ENCODE measurements at places on chromosomes 7 and 10.

- DNase-seq: no peak
Measured at GRCh38 chr10:43160921-43161255, 22.6 kb downstream of the CSGALNACT2 start.

GRCh38 chr7:41156268-41156667 lies 546.6 kb downstream of the INHBA start:
- DNase-seq: no peak

GRCh38 chr10:104247513-104248146 lies 7.1 kb upstream of the GSTO1 start:
- no peak for DNase-seq

GRCh38 chr7:120441850-120442249 lies 168.9 kb downstream of the KCND2 start:
- DNase-seq: no peak

DNA sequence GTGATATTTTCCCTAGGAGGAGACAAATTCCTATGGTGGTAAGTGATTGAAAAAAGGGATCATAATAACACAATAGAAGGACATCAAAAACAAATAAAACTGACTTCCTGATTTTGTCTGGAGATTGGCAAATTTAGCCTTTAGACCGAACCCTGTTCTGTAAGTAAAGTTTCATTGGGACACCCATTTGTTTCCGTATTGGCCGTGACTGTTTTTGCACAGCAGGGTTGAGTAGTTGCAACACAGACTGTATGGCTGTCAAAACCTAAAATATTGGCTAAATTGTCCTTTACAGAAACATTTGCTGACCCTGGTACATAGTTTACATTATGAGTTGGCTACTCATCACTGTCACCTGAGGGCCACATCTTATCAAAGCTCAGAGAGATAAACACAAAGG lies 168.6 kb downstream of the PRKCQ start:
- no peak for DNase-seq

DNA sequence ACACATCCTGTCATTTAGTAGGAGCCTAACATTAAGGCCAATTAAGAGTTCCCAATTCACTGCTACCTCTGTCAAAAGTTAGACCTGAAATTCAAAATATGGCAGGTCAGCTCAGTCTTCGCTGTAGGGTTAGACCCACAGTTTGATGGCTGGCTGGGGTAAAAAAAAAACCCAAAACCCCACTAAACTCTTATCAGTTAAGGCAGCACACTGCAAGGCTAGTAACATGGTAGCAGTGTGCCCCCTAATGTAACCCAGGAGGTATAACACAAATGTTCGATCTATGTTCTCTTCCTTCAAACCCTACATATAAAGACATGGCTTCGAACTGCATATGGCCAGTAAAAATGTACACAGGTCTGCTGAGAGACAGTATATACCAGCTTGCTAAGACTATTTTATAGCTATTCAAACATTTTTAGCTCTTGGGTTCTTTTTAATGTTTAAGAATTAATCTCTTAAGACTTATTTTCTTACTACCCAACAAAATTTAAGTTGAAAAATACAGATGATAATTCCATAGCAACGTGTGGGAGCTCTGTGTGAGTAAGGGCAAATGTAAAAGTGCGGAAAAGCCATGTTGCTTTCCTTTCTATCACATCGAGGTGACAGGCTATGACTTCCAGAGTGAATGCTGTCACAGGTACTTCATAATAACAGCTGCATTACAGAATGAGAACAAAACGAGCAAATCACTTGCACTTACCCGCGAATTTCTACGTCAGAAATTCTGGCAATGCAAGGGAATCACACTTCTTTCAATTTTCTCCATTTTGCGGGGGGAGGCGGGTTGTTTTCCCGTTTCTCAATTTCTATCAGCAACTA lies 168.4 kb upstream of the IMMP2L start:
- DNase-seq: no peak

DNA sequence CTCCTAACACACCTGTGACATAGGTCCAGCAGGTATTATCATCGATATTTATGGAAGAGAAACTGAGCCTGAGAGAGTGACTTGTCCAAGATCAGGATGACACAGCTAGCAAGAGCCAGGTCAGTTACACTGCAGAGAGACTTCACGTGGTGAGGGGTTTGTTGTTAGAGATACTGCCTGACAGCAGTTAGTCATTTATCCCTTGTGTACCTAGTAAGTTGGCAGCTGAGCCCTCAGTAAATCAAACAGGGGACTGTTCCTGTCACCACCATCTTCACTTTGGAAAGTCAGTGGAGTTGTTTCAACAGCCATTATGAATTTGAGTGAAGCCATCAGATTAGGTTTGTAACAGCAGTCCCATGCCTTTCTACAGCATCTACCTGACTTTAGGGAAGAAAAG lies 87.5 kb upstream of the GATA3 start:
- no peak for DNase-seq

DNA sequence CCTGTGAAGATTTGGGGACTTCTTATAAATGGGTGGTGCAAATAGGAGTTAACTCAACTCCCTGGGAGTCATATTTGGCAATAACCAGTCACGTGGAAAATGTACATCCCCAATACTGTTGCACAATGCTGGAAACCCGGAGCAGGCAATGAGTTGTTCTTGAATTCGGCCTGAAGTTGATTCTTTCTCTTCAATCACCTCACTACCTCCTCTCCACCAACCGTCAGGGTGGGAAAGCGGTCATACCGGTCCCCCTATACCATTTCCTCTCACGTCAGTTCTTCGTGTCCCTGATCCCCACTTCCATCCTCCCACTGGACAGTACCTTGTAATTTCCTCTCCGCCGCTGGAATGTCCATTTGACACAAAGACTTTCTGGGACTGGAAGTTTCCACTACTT lies 2.8 kb downstream of the GIMAP5 start:
- DNase-seq: no peak

GRCh38 chr7:138125598-138126111 lies 49.4 kb downstream of the AKR1D1 start:
- no peak for DNase-seq

GRCh38 chr7:142250705-142251104 lies 7.2 kb downstream of the PRSS58 start:
- DNase-seq: no peak

All from activated CD4-positive, alpha-beta T cell treated with anti-CD3 and anti-CD28 coated beads, Interleukin-2, amount 50 U/mL, for 4 hours (primary cell).